HCEC 1CT (cell line): ENCODE measurements at places on chromosomes 16 and 17.

DNA sequence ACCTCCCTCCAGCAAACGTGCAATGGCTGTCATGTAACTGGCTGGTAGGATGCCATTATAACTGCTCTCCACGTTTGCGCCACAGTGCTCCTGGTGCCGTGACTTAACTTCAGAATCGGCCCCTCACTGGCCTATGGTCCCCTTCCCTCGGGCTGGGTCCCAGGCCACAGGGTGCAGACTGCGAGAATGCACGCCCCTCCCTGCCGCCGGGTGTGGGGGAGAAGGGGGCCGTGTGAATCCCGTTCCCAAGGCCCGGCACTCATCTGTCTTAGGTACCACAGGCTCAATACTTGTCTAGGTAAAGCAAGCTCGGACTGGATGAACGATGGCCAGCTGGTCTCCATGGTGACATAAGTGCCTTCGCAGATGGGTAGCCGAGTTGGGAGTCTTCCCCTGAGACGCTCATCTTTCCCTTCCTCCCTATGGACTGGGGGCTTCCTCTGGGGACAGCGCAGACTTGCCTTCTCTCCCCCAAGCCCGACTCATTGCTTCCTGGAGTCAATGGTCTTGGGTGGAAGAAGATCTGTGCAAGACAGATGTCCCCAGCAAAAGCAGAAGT is 37.8 kb downstream of the TIMM22 start:
- no peak for DNase-seq

GRCh38 chr16:55308973-55309372 is 15.0 kb upstream of the IRX6 start:
- no peak for DNase-seq

GRCh38 chr16:78607465-78607864 is 508.0 kb downstream of the WWOX start:
- no peak for DNase-seq

DNA sequence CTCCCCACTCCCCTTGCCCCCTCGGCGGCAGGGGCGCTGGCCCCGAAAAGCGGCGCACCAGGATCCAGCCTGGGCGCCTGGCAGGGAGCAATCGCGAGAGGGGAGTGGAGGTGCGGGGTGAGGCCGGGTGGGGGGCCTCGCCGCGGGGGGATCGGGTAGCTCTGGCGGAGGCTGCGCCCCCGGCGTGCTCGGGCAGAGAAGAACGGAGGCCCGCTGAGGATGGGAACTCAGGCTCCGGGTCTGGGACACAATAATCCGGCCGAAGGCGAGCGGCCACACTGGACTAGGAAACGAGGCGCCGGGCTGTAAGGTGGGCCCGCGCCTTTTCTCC is 721 bp upstream of the PCGF2 start:
- no peak for DNase-seq

DNA sequence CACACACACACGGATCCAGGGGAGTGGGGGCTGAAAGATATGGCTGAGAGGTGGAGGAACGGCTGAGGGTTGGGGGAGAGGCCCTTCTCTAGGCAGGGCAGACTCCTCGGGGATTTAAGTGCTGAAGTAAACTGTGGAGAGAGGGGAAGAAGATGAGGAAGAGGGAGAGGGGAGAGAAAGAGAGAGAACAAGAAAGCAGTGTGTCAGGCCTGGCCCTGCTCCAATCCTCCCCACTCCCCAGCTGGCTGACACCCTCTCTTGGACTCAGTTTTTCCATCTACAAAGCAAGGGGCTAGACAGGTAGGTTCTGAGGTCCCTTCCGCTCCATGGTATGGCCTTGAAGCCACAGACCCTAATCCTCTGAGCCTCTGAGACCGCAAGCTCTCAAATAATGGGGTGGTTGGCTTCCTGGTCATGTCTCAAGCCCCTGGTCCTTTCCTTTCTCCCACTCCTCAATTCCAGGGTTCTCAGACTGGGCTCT is 2.0 kb downstream of the VAMP2 start:
- no peak for DNase-seq

GRCh38 chr17:80539022-80539641 is 5.5 kb upstream of the RPTOR start:
- DNase-seq, result no peak

DNA sequence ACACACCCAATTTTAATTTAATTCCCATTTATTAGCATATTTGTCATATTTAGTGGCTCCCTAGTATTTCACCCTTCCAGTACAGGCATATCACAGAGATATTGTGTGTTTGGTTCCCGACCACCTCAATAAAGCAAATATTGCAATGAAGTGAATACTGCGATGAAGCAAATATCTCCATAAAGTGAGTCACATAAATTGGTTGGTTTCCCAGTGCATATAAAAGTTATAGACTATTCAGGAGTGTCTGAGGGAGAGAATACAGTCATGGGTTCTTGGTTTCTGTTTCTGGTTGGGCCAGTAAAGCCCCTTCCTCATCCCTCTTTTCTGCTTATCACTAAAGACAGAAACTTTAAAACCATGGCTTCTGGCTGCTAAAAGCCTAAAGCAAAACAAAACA is 295.4 kb upstream of the AXIN2 start:
- no peak for DNase-seq

GRCh38 chr17:16488186-16488967 is 3.6 kb downstream of the LRRC75A start:
- DNase-seq, result no peak

GRCh38 chr17:64004218-64004770 is 6.1 kb downstream of the PRR29 start:
- DNase-seq, result no peak

GRCh38 chr16:46768809-46769208 is 20.7 kb upstream of the MYLK3 start:
- DNase-seq, result no peak

DNA sequence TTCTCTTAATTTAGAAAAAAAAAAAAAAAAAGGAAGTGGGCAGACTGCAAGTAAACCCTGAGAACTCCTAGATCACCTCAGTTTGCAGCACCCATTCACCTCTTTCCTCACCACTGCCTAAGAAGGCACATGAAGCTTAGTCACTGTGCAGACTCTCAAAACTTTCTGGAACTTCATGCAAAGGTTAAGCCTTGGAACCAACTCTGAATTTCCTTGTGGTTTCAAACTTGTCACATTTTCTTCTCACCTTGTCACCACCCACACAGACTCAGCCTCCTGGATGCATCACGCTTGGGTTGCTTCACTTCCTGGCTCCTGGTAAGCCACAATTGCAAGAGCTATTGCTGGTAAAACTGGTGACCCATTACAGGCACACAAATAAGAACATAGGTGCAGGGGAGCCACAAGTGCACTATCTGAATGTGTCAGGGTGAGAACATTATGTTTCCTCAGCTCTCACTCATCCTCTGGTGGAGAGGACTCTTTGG is 15.0 kb upstream of the CPD start:
- DNase-seq, result peak; percentile 31

DNA sequence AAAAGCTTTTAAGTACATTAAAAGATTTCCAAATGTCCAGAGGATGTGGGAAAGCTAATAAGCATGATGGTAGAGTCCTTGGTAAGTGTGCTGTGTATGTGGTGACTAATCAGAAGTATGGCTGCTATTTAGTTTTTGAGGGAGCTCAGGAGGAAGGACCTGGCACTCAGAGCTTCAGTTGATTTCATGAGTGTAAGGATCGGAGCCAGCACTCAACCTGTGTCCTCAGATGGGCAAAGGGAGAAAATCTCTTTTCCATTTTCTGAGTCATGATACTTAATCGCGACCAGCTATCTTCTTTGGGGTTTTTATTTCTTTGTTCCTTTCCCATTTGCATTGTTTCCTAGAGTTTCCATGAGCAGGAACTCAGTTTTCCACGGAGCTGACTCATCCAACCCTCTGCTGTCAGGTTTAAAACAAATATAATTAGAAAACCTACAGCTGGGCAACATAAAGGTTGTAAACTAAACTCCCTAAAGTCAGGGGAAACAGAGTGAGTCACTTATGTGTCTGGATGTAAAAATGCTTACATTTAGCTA is 125.4 kb downstream of the MAP2K6 start:
- peak; percentile 96 for DNase-seq

DNA sequence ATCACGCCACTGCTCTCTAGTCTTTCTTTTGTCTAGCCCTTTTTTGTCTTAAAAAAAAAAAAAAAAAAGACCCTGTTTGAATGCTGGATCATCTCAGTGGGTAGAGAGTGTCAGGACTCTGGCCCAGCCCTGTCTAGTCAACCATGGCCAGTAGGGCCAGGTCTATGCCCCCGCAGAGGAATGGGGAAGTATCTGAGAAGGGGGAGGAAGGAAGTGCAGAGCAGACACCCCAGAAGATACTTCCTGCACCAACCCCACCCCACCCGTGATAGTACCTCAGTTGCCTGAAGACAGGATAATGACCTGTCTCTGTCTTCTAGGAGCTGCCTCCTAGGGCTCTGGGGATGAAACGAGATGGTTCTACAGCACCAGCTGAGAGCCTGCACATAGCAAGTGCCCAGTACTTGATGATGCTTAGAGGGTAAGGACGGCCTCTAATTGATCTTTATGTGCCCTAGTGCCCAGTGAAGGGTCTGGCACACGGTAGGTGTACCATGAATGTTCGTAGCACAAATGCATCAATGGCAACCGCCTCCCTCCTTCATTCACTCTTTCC is 55.4 kb downstream of the ABAT start:
- DNase-seq, result no peak

DNA sequence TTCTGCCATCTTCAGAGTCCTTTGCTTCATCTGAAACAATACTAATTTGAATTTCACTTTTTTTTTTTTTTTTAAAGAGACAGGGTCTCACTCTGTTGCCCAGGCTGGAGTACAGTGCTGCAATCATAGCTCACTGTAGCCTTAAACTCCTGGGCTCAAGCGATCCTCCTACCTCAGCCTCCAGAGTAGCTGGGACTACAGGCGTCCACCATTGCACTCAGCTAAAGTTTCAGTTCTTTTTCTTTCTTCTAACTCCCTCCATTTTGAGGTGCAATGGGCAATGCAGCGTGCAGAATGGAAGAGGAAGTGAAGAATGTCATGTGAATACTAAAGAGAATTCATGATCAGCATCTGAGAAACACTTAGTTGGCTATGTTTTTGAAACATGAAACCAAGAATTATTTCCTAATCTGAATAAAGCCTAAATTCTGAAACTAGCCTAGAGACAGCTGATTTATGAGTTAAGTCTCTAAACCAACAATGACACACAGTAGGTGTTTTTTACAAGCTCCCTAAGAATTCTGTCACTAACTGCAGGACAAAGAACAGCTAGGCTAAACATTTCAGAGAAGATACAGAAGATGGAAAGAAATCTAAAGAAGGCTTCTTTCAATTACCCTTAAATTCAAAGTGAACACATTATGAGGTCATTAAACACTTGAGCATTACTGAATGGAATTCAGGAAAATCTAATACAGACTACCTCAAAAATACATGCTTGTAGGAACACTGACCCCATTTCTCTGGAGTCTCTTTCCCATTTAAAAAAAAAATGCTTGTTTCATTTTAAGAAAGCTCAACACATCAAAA is 21.0 kb downstream of the SNN start:
- peak; percentile 6 for DNase-seq

- DNase-seq, result peak; percentile 52
These were observed at the start of gene ZDHHC1 for GRCh38 chr16:67415872-67416793. Gene ZDHHC1, minus strand, starts transcription at chr16:67416477. Its CDS starts 8,702 bp downstream, at chr16:67407775.

DNA sequence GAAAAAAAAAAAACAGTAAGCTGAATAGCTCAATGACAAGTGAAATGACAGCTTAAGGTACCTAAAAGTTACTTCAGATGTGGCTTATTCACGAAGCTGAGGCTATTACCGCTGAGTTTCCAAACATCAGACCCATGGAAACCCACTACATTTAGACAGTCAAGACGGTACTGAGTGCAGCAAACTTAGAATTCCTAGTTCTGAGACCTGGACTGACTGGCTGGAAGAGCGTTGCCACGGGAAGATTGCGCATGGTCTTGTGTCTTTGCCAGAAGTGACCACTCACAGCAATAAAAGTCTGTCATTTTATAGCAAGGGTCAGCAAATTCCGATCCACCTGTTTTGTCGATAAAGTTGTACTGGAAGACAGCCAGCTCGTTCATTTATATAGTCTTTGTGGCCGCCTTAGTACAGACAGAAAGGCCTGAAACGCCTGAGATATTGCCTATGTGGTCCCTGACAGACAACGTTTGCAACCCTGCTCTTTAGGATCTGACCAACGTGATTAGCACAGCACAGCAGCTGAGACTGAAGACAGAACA is 19.2 kb downstream of the LITAFD start:
- no peak for DNase-seq

GRCh38 chr17:66337866-66338485 is 35.6 kb downstream of the PRKCA start:
- DNase-seq, result no peak

DNA sequence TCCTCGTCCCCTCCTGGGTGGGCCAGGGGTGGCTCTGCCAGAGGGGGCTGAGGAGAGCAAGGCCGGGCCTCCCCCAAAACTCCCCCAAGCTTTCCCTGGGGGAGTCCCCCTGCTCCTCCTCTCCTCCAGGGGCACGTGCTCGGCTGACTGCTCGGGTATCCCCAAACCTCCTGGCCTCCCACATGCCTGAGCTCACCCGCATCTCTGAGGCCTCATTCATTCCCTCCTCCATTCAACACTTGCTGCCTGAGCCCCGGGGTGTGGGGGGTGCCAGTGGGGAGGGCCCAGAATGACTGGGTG is 83.1 kb downstream of the RTN4RL1 start:
- DNase-seq, result no peak

DNA sequence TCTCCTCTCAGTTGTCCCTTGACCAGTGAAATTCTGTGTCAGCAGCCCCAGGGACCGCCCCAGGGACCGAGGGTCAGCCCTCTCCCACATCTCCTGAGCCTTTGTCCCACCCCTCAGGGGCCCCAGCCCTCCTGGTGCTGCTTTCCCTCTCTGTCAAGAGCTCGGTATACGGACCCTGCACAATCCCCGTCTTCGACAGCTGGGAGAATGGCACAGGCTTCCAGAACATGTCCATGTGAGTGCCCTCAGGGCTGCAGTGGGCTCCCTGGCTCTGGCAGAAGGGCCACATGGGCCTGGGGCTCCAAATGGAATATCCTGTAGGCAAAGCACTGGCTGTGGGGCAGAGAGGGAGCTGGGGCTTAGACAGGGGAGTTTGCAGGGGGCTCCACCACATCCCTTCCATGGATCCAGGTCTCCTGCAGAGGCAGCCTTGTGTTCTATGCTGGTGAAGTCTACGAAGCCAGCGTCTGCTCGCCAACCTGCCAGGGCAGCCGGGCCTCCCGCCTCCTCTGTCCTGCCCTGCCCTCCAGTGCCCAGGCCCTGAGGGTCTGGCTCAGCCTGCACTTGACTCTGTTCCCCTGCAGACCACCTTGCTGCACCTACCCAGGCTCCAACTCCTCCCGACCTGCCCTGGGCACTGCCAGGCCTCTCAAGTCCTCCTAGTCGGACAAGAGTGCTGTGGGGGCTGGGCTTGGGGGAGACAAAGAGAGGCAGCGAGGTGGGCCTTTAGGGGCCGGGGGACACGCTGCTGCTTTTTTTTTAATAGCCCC is 28.0 kb downstream of the ADGRG5 start:
- DNase-seq, result no peak

DNA sequence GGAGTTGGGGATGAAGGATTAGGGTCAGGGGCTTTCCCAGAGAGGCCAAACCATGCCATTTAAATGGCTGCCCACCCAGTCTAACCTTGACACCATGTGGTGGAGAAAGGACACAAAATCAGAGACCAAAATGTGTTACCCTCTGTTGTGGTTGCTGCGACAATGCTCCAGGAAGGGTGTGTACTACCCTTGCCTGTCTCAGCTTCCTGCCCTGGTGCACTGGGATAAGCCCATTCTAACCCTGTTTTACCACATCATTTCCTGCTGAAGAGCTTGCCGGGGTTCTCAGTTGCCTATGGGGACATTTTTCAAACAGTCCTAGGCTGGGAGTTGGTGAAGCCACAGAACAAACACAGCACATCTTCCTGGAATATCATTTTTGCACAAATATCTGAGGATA is 4.9 kb downstream of the OR4D1 start:
- DNase-seq, result no peak
